ENCODE measurements at places on chromosomes 7 and 10.

DNA sequence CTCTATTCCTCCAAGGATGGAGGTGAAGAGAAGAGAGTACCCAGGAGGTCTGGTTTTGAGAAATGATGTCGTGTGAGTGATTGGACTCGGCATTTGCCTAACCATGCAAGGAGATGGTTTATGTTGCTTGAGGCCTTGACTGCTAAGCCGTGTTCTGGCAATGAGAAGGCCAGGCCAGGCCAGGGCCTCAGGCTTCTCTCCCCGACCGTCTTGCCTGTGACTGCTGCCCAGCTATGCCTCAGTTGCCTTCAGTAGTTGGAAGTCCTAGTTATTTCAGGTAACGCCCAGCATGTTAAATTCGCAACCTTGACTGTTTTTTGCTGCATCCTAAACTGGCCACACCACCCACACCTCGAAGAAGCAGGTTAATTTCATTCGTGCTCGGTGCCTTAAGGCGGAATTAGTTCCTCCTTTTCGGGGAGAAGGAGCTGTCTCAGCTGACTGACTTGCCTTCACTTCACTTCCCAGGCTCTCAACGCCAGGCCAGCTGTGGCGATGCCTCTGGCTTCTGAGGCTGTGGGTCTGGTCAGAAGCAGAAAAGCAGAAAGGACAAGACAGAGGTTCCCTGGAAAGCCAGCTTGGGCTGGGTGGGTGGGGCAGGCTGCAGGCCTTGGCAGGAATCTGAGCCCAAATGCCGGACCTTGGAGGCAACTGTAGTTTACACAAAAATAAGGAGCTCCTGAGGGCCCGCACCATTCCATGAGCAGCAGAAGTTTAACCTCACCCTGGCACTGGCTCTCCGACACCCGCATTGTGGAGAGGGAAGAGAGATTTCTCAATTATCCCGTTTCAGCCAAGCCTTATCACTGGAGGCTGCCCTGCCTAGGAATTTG is 61.9 kb upstream of the SAMD8 start:
- DNase-seq = no peak

DNA sequence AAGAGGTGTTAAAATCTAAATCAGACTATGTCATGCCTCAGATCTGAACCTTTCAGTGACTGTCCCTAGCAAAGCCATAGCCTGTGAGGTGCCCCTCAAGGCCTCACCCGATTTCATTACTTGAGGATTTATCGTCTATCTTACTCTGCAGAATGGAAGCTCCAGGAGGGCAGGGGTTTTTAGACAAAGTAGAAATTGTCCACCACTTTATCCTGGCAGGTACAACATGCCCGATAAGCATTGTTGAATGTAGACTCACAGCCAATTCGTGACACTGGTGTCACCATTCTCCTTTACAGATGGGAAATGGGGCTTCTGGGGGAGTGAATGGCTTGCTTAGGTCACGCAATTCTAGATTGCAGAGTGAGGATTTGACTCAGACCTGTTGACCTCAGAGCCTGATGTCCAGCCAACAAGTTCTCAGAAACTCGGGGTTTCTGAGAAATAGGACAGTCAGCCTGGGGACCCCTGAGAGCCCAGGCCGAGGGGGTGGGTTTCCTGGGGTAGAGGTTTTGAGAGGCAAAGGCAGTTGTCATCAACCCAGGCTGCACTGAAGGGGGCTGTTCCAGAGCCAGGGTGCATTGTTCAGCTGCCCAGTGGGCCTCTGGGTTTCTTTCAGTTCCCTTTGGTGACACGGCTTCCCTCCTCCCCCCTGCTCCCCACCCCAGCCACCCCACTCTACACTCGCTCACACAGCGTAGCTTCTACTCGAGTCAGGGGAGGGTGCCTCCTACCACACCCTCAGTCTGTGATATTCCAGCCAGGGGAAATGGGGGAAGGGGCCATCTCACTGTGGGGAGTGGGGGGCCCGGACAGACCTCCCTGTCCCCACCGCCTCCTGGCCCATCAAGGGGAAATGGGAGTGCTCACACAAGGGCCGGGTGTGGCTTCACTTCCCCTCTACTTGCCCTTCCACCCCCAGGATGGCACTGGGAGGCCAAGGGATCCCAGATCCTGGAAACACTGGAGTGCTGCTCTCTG is 3.1 kb upstream of the IRF5 start:
- DNase-seq = no peak

DNA sequence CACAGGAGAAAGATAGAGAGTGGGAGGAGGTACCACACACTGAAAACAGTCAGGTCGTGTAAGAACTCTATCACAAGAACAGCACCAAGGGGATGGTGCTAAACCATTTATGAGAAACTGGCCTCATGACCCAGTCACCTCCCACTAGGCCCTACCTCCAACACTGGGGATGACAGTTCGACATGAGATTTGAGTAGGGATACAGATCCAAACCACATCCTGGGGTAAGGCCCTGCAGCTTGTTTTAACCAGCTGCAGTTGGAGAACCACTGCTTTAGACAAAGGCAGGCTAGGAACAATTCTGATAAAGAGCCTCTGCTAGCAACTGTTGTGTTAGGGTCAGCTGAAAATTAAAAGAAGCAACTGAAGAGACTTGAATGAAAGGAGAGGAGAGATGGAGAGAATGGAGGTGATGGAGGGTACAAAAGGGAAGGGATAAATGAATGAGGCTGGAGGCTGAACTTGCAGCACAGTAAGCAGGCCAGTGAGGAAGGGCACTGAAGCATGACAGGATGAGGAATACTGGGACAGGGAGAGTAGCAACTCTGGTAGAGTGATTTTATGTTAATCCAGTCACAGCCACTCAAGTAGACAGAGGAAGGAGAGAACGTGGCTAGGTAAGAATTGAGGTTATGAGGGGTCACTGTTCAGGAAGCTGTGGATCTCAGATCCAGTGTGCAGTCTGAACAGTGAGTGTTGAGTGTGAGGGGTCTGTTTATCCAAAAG is 23.6 kb downstream of the MEST start:
- no peak for DNase-seq

GRCh38 chr7:42448901-42449300 is 211.9 kb upstream of the GLI3 start:
- DNase-seq = no peak

DNA sequence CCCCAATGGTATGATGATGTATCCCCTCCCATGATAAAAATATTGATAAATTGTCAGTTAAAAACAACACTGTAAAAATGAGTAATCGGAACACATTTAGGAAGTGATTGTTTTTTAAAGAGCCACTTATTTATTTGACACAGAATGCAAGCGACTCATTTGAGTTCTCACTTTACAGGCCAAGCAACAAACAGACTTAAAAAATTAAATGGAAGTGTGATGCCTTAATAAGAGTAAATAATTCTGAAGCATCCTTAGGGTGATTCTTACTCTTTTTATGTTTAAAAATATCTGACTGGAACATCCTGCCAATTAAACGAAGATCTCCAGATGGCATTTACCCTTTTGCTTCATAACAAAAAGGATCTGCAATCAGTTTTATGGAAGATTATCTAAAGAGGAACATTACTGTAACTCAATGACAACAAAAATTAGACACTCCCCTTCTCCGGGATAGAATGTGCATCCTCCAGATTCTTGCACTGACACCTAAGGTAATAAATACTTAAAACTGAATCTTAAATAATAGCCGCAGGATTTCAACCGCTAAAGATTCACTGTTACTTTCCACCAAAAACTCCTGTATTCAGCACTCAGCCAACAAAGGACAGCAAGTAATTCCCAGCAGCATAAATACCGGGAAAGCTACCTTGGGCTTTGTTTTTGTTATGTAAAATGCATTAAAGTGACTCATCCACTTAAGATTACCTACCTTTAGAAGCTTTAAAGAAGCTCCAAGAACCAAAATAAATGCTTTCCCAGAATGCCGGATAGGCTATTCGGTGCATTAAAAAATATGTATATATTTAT is 1.7 kb downstream of the CACNA2D1 start:
- DNase-seq = no peak

- no peak for DNase-seq
These were observed 108.7 kb downstream of the GFRA1 start for GRCh38 chr10:116164291-116164690.

DNA sequence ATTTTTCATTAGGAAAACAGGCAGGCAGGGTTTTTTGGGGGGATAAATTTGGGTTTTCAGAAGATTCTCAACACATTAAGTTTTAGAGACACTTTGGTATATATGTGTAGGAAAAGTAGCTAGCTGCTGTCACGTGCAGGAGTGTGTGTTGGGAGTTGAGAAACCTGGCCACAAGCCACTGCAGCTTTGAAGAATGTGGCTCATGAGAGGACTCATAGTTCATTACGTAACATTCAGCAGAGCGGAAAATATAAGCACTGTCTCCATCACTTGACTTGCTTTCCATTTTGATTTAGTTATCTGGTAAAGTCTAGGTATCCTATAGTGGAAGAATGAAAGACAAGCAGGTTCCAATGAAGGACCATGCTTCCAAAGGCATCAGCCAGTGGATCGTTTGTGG is 31.2 kb downstream of the SMNDC1 start:
- peak; percentile 33 for DNase-seq

- no peak for DNase-seq
These were observed 35.0 kb downstream of the UNC5B start for GRCh38 chr10:71247414-71247705.

- no peak for DNase-seq
These were observed 564.2 kb downstream of the TCERG1L start for GRCh38 chr10:130747356-130747755.
